GM12891 (cell line): ENCODE measurements at places on chromosomes 1 and 21.

DNA sequence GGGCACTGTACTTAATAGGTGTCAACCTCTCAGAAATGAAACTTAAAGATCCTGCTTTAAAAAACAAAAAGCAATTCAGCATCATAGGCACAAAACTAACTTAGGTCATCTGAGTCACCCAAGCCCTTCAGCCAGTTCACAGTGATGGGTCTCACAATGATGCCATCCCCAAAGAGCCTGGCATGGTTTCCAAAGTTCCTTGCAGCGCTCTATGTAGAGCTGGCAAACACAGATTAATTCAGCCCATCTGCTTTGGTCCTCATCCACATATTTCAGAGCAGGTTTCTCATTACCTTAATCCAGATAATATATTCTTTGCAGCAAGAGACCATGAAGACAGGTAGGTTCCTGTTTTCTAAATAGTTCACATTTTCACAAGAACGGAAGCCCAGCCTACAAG is 14.6 kb upstream of the PLA2G2C start:
- DNase-seq: no peak

DNA sequence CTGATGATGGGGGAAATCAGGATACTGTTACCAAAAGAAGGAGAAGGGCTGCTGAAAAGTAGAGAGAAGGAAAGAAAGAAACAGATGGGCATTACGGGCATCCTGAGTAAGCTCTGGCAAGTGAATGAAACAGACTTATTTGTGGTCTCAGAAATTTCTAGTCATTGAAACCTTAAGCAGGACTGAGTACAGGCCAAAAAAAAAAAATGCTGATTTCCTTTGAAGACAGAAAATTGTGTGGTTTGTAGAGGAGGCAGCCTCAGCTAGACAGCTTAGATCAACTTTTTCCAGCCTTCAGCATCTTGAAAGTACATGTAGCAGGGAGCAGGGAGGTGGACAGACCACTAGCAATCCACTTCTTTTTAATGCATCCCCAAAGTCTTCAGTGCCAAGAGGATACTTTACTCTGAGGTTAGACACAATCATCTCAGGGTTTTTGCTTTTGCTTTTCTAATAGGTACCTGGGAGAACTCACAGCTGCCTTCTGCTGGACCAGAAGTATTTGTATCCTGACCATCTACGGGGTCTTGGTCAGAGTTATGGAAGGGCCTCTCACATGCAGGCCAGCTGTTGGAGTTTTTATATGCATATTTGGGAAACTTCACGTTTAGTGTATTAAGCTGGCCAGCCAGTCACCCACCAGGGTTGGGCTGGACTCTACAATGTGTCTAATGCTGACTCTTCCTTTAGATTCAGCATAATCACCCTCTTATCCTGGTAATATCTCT is 10.6 kb upstream of the CAPZB start:
- no peak for DNase-seq

GRCh38 chr21:39451332-39452206 is at the start of gene SH3BGR:
SH3BGR (plus strand) TSS chr21:39451970; CDS start chr21:39452097, 127 bp downstream.
- DNase-seq: no peak

- no peak for DNase-seq
Observed at GRCh38 chr1:1230656-1231399, 973 bp downstream of the SDF4 start.

- no peak for DNase-seq
Observed at GRCh38 chr1:248800459-248800858, 25.3 kb downstream of the SH3BP5L start.

DNA sequence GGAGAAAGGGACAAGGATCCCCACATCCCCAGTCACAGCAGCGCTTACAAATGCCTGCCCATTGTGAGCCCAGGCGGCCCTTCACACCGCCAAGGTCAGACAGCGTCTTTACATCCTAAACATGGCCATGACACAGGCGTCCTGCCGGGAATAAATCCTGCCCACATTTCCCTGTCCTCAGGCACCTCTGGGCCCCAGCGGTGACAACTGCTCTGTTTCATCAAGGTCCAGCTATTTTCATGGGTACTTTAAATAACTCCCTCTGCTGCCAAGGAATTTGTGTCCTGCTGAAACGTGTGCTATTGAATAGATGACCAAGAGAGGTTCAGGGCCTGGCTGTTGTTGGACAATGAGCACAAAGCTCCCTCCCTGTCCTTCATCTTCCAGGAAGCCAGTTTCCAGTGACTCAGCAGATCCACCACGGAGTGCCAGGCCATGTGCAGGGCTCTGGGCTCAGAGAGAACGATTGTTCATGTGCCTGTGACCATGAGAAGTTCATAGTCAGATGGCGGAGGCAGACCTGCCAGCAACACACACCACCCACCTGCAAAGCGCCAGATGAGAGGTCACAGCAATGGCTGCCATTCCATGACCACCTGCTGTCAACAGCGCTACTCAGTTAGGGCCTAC is 195.8 kb downstream of the MATN1 start:
- DNase-seq: no peak

- DNase-seq: no peak
Observed at GRCh38 chr1:245788269-245788668, 633.5 kb downstream of the KIF26B start.

DNA sequence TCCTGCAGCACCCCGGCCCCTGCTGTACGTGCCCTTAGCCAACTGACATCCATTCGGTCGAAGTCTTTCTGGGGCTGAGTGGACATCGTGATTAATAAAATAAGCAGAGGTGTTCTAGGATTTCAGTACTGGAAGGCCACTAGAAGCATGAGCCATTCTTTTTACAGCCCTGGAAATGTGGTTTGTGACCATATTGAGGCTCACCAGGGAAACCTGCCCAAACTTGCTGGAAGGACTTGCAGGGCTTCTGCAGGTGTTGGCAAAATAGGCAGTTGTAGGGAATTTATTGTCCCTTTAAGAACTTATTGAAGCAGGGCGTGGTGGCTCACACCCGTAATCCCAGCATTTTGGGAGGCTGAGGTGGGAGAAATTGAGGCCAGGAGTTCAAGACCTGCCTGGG is 80.8 kb downstream of the DOP1B start:
- no peak for DNase-seq

- DNase-seq: no peak
Observed at GRCh38 chr1:28208818-28209441, 23.9 kb downstream of the DNAJC8 start.

DNA sequence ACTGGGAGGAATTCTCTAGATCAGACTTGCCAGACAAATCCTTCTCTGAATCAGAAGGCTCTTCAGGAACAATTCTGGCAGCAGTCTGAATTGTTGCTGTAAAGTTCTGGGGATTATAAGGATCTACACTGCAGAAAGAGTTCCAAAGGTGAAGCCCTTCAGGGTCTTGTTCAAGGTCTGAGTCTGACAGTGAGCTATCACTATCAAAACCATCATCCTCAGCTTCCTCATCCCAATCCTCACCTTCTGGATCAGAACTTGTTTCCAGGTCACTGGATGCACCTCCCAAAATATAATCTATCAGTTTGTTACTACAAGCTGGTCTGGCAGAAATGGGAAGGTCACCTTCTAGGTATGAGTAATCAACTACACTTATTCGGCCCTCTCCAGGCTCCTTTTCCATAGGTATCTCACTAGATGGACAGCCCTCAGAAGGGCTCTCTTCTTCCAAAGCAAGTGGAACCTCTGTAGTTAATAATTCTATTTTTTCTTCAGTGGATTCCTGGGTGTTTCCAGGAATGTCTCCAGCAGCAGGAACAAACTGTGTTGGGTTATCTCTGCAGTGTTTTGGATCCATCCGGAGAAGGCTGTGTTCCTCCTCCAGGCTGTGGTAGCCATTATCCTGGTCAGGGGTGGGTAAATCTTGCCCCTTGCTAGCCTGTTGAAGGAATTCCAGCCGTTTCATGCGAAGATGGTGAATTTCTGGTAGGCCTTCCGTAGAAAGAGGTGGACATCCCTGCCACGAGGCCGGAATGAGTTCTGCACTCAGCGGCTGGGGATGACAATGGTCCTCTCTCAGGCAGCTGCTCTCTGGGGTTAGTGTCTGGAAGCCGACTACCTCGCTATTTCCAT is 1.6 kb downstream of the PPP1R15B start:
- DNase-seq: no peak

DNA sequence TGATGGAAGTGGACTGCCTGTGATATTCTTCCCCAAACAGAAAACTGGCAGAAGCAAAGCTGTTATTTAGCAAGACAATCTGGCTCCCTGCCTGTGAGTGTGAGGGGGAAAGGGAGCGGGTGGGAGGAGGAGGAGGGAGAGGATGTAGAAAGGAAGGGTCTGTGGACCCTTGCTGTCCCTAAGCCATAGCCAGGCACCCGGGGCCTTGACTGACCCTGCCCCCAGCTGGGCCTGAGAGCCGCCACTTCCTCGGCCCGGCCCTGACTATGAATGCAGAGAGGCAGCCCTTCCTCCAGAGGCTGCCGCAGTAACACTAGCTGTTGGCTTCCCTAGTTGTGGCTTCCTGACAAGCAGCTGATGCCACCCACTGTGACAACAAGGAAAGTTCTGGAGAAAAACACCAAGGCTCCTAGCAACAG is 13.9 kb downstream of the PLA2G2F start:
- no peak for DNase-seq

- DNase-seq: no peak
Observed at GRCh38 chr1:197806718-197807117, 31.4 kb upstream of the DENND1B start.

DNA sequence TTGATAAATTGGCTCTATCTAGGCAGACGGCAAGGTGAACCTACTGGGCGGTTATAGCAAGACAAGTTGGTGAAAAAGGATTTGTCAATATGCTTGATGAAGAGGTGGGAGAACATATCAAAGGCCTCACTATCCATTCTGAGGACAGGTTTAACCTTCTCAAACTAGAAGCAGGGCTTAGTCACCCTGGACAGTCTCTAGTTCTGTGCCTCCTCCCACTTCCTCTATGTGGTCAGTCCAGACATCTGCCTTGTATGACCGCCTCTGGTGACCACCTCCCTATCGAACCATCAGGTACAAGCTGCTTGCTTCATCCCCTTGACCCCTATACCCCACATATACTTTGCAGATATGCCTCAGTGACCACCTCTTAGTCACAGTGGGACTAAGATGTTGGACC is 2.3 kb upstream of the SCYL3 start:
- no peak for DNase-seq

DNA sequence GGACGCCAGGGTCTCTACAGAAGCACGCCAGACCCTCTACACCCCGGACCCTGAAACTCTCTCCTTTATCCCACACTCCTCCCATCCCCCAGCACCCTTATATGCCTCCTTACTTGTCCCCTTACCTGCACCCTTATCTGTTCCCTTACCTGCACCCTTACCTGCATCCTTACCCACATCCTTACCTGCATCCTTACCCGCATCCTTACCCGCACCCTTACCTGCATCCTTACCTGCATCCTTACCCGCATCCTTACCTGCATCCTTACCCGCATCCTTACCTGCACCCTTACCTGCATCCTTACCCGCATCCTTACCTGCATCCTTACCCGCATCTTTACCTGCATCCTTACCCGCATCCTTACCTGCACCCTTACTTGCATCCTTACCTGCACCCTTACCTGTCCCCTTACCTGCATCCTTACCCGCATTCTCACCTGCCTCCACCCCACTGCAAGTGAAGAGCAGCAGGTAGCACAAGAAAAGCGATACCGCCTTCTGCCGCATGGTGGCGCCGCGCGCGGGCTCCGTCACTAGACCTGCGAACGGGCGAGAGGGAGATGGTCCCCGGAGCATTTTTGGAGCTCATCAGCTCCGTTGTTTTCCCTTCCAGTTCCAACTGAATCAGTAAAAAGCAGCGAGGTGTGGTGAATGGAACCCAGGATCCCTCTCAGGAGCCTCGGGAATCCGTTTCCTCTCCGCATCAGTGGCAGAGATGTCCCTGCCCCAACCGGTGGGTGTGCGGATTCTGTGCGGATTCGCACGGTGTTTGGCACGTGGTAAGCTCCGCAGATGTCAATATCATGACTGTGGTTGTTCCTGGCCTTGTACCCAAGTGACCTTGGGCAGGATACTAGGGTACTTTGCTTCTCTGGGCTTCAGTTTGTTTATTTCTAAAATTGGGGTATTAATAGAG is 2.9 kb downstream of the IFI6 start:
- peak; percentile 65 for DNase-seq

DNA sequence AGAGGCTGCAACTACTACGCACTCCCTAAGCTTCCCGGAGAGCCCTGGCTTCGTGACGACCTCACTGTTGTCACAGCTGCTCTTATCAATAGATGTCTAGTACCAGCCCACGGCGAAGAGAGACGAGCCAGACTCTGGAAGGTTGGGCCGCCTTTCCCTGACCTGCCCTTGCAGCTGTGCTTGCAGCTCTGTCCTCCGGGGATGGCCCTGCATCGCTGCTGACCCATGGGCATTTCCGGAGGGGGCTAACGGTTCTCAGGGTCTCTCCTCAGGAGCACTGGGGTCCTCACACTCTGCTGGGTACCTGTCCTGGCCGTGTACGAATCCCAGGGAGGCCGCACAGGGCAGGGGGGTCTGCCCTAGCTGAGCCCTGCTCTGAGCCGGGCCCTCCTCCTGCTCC is 93.8 kb upstream of the COL6A1 start:
- DNase-seq: no peak
